ENCODE measurements at places on chromosomes 4 and X.
A peak's percentile ranks its signal among the peaks of the same experiment; 100 is the strongest.

- no peak for DNase-seq
Observed at GRCh38 chr4:80081566-80081965, 8.5 kb upstream of the ANTXR2 start.

DNA sequence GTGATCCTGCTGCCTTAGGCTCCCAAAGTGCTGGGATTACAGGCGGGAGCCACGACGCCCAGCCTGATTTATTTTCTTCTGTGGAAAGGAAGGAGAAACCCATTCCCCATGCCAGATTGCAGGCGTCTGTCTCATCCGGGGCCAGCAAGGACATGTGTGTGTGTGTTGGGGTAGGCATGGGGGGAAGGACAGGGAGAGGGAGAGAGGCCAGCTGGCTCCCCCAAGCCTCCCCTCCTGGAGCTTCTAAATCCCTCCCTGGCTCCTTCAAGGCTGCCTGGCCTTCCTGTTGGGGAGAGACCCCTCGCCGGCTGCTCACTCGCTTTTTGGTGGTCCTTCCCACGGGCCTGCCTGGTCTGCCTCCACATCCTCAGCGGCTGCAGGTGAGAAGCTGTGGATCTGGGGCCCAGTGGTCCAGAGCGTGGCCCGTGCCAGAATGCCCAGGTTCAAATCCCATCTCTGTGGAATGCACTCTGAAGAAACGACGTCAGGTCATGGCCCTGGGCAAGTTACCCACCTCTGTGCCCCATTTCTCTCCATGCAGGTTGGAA is 1.3 kb upstream of the PLXNB3 start:
- DNase-seq = no peak

- DNase-seq = no peak
Observed at GRCh38 chr4:139734201-139734874, 68.7 kb downstream of the MGST2 start.

- DNase-seq = no peak
Observed at GRCh38 chrX:41923978-41924683, 777 bp upstream of the CASK start.

DNA sequence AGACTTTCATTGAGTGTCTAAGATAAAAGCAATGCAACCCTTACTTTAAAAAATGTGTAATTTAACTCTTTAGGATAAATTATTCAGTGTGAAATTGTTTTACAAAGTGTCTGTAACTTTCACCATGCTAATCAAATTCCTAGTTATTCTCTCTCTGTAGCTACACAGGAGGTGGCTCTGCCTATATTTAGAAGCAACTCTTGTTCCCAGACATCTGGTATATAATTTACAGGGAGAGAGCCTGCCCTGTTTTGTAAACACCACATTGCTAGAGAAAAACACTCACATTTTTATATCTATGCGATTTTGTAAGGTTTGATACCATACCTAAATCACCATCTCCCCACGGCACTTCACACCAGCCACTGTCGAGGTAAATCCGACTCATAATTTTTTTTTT is 35.5 kb upstream of the SPATA4 start:
- DNase-seq = no peak

DNA sequence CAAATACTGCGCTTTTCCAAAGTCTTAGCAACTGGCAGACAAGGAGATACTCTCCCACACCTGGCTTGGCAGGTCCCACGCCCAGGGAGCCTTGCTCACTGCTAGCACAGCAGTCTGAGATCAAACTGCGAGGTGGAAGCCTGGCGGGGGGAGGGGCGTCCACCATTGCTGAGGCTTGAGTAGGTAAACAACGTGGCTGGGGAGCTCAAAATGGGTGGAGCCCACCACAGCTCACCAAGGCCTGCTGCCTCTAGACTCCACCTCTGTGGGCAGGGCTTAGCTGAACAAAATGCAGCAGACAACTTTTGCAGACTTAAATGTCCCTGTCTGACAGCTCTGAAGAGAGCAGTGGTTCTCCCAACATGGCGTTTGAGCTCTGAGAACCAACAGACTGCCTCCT is 23.0 kb upstream of the NFKB1 start:
- no peak for DNase-seq

- no peak for DNase-seq
Observed at GRCh38 chrX:41720125-41720779, 3.7 kb upstream of the GPR82 start.

DNA sequence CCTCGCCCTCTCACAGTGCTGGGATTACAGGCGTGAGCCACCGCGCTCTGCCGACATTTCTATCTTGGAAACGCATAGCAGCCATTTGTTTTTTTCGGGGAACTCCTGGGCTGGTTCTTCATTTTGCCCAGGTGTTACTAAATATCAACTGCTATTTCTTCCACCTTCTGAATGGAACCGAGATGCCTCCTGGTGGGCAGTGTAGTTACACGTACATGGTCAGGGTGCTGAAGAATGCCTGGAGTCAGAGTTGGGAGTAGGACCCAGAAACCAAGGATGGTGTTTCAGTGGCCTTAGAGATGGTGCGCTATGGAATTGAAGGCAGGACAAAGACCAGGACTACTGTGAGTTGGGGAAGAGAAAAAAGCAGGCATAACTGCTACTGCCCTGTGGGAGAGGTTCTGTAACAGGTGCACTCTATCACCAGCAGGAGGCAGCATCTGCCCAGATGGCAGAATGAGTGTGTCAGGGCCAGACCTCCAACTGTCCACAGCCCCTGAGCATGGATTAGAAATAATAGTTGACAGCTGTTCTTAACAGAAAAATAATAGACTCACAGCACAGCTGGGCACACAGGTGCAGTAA is 81.7 kb downstream of the ZC4H2 start:
- DNase-seq = peak; percentile 6

DNA sequence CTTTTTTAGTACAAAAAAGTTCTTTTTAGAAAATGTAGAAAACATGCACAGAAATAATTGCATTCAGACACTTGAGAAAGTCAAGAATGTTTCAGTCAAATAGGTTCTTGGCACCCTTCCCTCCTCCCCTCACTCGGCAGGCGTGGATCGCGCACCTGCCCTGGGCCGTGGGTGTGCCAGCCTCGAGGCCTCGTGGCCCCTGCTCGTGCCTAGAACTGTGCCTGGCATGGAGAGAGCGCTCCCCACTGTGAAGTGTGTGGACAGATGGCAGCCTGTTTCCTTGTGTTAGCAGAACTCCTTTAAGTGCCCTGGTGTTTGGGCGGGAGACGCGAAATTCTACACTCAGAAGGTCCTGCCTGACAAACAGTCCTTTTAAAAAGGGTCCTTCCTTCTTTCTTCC is 14.7 kb downstream of the RGS12 start:
- DNase-seq = no peak

GRCh38 chr4:84493092-84493850 is 5.8 kb downstream of the NKX6-1 start:
- no peak for DNase-seq

DNA sequence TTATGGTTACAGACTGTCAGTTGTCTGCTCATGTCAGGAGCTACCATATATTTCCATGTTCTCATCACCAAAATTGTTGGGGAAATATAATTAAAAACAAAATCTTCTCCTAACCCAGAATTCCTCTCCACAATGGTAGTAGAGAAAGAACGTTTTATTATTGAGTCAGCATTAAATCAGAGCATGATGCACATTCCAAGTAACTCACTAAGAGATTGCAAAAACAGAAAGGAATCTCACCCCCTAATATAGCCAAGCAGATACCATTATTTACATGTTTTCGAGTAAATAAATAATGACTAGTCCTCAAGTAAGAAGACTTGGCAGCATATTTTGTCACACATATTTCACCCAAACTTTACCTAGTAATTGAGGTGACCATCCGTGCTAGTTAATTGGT is 36.2 kb upstream of the ARHGEF6 start:
- no peak for DNase-seq

- no peak for DNase-seq
Observed at GRCh38 chr4:152539556-152540292, 3.8 kb upstream of the FBXW7 start.

GRCh38 chr4:160423879-160424451 is 1321.1 kb downstream of the RAPGEF2 start:
- DNase-seq = no peak

DNA sequence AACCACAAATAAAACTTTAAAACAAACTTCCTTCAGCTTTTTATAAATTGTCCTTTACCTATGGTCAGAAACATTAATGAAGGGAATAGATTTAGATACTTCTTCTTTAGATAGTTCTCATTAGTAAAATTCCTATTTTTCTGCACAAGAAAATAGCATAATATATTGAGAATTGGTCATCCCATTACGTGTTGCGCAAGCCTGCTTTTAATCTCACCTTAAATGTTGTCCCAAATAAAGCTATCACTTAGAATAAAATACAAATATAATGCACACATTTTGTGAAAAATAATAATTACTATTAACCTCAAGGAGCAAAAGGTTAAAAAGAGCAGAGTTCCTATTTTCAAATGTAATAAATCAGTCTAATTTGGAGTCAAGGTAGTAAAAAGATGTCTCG is 95.2 kb upstream of the TTC29 start:
- no peak for DNase-seq

DNA sequence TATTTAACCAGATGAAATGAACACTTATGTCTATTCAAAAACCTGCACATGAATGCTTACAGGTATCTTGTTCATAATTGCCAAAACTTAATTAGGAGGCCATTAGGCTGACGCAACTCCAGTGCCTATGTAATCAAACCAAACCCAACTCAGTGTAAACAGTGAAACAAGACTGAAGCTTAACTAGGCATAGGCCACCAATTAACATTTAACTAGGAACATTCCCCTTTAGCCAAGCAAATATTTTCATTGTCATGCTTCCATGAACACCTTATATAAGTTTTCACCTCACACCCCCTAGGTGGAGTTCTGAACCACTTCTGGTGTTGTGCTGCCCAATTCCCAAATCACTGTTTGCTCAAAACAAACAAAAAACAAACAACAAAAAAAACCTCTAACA is 686.0 kb downstream of the STPG2 start:
- DNase-seq = no peak

DNA sequence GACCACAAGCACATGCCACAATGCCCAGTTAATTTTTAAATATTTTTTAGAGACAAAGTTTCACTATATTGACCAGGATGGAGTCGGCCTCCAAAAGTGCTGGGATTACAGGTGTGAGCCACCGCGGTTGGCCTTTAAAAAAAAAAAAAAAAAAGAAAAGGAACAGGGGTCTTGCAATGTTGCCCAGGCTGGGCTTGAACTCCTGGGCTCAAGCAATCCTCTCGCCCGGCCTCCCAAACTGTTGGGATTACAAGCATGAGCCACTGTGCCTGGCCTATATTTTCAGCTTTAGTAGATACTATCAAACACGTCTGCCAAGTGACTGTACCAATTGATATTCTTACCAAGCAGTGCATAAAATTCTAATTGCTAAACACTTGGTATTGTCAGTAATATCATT is 8.8 kb downstream of the UGDH start:
- DNase-seq = no peak

Data from activated T-helper 1 cell treated with Interleukin-2 at 50 U/mL for 16 hours (primary cell).